ENCODE measurements at places on chromosomes 7 and 10.

DNA sequence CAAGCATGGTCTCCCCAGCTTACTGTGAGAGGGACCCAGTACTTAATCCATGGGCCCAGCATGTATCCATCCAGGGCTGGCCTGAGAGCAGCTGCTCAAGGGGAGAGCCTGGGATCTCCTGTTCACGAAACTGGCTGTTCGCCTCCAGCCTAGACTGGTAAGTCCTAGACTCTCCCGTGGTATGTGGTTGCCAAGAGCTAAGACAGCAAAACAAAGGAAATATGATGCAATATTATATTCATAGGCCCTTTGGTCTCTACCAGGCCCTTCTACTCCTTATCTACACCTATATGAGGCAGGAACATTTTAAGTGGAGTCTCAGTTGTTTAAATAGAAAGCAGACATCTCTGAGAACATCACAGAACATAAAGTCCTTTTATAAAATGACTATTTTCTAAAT is 28.9 kb upstream of the STK17A start:
- DNase-seq = no peak

- DNase-seq = no peak
Measured at GRCh38 chr7:116356333-116356965, 143.1 kb upstream of the CAV2 start.

- no peak for DNase-seq
Measured at GRCh38 chr7:77528368-77528767, 8.7 kb upstream of the PTPN12 start.

DNA sequence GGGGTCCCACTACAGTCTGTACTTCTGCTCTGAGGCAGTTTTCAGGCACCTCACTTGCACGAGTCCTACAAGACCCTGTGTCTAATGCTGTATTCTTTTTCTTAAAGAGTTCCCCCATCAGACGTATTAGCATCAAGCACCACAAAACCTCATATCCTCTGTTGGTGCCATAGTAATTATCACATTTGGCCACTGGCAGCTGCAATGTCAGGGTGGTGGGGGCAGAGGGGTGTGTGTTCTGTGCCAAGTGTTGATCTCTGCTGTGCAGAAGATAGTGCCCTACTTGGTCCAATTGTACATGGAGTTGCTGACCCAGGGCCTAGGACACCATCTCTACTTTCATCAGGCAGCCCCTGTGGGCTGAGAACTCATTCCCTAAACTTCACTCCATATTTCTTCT is 20.0 kb upstream of the JAZF1 start:
- no peak for DNase-seq

- no peak for DNase-seq
Measured at GRCh38 chr10:104447331-104447730, 93.7 kb downstream of the CFAP58 start.

GRCh38 chr7:70679661-70680060 is 452.3 kb upstream of the GALNT17 start:
- DNase-seq = no peak

- DNase-seq = no peak
Measured at GRCh38 chr10:15280974-15281373, 90.1 kb downstream of the FAM171A1 start.

DNA sequence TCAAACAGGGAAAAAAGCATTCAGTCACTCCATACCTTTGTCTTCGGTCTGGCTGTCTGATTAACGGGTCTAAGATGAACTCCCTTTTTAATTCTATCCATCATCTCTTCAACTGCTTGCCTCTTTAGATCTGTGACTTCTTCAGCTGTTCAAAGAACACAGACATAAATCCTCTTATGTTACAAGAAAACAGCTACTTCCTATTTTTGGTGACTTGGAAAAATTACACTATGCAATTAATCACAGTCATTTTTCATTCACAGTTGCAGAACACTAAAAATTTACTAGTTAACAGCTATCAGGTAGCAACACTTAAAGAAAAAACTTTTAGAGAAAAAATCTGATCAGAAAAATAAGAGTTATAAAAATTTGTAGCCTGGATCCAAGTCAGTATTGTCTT is 66.0 kb downstream of the ENO4 start:
- DNase-seq = no peak

GRCh38 chr10:95759233-95759826 is 3.4 kb downstream of the ENTPD1 start:
- DNase-seq = no peak

DNA sequence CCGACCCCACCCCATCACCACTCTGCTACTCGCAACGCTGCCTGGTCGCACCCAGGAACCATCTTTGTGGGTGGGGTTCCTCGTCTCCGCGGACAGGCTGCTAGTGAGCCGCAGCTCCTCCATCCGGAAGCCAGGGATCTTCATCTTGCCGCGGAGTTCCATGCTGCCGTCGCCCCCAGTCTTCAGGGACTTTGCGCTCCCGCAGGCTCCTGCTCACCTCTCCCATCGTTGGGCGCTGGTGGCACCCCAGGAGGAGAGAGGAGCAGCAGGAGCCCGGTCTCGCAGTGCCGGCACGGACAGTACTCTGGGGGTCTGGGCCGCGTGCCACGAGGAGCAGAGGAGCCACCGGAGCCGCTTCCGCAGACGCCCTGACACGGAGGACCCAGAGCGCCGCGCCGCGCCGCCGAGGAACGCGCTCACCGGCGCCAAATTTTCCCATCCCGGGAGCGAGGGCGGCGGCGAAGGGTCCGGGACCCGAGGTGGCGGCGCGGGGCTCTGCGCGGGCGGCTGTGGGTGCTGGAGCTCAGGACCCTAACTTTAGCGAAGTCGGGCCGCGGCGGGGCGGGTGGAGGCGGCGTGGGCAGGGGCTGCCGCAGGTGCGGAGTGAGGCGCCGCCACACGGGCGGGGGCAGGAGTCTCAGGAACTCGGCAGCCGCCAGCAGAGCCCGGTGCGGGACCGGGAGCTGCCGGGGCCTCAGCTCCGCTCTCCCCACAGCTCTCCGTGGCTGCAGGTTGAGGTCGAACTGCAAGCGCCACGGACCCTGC is 750.1 kb upstream of the SORCS1 start:
- DNase-seq = no peak

DNA sequence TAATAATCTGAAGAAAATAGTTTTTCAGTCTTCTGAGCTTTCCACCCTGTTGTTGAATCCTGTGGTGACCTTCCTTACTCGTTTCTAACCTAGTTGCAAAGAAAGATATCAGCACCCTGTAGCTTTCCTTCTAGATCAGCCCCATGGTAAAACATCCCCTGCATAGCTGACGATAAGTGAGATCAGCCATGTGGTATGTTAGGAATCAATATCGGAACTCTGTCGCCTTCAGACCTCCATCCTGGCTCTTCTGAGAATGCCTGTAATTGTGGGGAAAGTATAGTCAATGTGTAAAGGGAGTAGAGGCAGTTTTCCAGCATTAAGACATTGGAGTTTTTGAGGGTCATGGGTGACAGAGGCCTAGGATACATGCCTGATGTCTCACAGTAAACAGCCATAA is 151.8 kb downstream of the LRRC4 start:
- no peak for DNase-seq

GRCh38 chr7:121133444-121133843 is 144.9 kb downstream of the CPED1 start:
- DNase-seq = no peak

- no peak for DNase-seq
Measured at GRCh38 chr7:29457565-29458011, 106.0 kb upstream of the PRR15 start.

DNA sequence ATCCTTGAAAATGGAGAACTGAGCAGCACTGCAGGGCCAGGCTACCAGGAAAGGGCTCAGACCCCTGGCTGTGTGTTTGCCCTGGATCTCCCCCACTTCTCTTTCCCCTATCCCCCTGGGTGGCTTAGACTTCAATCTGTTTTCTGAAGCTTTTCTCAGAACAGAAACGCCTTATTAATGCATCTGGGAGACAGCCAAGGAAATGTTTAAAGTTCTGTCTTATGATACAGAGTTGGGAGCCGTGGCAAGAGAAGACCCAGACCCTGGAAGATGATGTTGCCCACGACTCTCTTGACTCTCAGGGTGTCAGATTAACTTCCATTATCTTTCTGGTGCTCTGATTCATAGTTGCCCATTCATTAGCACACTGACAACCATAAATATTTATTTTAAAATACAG is 107.1 kb downstream of the EBLN1 start:
- DNase-seq = no peak

GRCh38 chr10:89644967-89645741 is at the start of gene PANK1:
PANK1 (minus strand) TSS chr10:89645242; CDS start chr10:89644891, 351 bp downstream.
- DNase-seq = peak; percentile 87

DNA sequence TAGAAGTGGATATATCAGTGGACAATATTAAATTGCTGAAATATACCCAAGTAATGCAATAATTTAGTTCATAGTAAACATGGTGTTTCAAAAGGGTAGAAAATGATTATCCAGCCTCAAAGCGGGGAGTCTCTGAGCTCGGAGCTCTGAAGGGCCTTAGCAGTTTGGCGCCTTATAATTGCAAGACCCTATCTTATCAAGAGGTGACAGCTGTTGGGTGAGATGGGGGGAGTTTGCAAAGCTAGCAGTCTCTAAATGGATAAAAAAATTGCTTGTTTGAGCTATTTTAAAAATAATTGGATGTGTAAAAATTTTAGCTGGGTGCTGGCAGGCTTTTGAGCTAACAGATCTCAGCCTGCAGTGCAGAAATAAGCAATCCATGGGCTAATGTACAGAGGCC is 219.2 kb downstream of the CCSER2 start:
- no peak for DNase-seq

DNA sequence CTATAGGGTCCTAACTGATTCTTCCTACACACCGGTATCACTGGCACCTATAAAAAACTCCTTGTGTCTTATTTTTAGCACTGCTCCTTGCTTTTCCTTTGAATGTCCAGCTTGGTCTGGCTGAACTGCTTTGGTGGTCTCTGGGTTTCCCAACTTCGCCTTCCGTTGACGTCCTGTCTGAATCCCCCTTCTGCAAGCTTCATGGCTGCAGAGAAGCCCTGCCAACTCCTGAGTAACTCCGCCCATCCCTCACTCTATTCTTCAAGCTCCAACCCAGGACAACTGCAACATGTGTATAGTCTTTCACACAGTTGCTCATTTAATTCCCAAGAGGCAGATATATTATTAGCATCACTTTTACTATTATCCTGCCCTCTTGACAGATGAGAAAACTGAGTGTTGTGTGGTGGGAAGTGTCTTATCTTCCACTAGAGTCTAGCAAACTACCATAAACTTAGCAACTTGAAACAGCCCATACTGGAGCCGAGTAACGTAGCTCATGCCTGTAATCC is 40.9 kb downstream of the MTURN start:
- DNase-seq = no peak

DNA sequence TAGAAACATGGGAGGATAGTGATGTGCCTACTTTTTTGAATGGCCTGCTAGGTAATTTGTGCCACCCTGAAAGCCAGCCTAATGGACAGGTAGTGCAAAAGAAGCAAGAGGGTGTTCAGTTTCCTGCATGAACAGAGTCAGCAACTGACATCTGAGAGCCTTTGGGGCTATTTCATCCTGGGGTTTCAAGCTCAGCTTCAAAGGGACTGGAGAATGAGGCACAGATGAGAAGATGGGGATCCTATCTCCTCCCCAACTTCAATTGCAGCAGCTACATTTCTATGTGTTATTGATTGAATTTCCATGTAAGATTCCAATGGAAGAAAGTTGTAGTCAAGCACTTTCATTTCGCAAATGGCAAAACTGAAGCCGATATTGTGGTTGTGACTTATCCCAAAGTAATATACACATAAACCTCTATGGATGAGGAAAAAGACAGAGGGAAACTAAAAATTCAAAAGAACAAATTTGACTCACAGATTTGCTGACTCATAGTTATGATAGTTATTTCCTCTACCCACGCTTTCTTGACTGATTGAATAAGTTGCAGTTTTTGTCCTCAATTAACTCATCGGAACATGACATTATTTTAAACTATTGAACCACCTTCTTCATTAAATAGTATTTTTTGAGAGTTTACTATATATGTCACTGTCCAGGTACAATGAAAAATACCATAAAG is 42.6 kb upstream of the NRP1 start:
- DNase-seq = no peak

- no peak for DNase-seq
Measured at GRCh38 chr7:139111811-139112301, 2.3 kb upstream of the ZC3HAV1 start.

DNA sequence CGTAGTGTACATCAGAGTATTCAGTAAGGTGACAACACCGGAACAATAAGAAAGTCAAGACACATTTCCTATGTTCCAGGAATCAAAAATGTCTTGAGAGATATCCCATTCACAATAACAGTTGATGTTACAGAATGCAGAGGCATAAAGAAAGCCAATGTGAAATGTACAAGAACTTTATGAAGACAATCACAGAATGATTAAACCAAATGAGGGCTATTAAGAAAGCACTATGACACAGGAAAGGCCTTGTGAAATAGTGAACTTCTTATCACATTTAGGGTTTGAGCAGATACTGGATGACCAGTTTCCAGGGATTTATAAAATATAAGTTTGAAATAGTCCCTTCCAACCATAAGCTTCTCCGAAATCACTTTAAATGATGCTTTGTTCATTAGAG is 52.7 kb downstream of the VWDE start:
- DNase-seq = no peak

DNA sequence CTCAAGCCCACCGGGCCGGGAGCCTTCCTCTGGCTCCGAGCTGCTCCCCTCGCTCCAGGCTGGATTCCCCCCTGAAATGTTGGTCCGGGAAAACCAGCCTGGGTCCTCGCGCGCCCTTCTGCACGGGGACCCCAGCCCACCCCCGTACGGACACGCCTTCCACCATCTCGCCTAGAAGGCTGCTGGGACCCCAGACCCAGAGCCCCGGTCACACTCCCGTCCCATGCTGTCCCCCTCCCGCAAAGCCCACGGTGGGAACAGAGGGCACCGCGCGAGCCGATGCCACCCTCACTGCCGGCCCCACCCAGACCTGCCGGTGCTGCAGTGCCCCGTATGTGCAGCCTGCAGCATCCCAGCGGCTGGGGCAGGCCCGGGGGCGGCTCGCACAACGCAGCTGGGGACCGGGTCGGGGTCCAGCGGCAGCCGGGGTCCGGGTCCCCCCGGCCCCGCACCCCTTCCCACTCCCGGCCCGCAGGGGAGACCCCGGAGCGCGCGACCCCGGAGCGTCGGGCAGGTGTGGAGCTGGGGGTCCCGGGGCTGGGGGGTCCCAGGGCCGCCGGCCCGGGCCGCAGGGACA is 871 bp downstream of the SPOCK2 start:
- no peak for DNase-seq

- peak; percentile 70 for DNase-seq
Measured at GRCh38 chr7:142873281-142873784, 12.2 kb downstream of the TRPV6 start.

DNA sequence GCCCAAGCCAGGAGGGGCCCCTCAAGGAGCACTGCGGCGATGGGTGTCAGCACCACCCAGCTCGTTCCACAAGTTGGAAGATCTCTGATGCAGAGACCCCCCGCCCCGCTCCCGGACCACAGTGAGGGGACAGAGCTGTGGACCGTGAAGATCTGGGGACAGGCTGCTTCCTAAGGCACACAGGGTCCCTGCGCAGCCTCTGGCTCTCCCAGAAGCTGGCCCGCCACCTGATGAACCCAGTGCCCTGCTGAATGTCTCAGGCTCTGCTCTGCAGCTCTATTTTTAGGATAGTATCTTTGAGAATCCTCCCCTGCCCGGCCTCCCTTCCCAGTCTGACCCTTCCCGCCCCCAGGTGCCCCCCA is 29.7 kb downstream of the GBX1 start:
- DNase-seq = no peak

All from coronary artery (tissue), 2 donors.